Motor neuron (in vitro differentiated cells): ENCODE measurements at places on chromosomes 12 and 14.

DNA sequence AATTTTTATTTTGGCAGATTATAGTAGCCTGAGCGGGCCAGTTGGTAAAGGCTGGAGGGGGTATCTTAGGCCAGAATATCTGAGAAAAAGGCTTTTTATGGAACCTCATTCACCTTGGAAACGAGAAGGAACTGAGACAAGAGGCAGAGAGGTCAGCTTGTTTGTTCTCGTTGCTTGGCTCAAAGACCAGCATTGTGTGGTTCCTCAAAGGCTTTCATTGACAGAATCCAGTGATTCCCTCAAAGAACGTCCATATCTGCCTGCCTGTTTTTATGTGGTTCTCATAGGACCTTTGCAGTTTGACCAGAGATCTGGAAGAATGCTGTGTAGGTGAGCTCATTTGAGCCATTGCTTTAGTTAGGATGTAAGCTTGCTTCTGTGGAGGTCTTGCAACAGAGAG, 117.3 kb downstream of the CFAP54 start:
- ATAC-seq: no peak

DNA sequence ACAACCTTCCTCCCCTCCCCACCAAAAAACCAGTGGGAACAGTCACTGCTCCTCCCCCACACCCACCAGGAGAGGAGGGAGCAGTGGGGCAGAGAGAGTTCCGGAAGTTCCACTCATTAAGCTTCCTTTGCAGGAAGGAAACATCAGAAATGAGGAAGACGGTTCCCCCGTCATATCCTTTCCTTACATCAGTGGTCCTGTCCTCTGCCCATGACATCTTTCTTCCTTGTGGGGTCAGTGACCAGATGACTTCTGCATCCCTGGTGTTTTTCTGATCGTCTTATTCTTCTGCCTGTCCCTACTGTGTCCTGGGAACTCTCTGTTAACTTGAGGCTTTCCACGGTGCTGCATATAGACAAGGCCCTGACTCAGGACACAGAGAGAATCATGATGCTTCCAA, 40.8 kb upstream of the SPTLC2 start:
- ATAC-seq: no peak

GRCh38 chr12:2460051-2460670, 334.6 kb upstream of the FKBP4 start:
- no peak for ATAC-seq

DNA sequence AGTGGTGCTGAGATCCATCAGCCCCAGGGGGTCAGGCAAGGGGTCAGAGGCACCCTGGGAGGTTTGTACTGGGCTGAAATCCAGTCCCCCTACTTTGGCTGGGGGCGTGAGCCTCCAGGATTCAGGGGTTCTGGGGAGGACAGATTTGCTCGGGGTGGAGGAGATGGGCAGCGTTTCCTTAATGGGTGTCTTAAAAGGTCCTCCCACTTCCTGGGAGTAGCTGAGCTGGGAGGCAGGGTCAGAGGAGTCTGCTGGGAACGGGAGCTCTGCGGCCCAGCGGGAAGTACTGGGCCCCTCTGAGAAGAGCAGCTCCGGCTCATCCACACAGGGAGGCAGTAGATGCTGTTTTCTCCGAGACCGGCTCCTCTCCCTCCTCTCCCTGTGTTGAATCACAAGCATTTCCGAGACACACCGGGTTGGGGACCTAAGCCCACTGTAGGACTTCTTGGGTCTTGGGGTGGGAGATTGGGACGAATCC, 2.1 kb upstream of the TEX52 start:
- ATAC-seq: no peak

- peak; percentile 85 for ATAC-seq
Measured at GRCh38 chr12:13864081-13864673, 117.2 kb downstream of the GRIN2B start.

GRCh38 chr12:115035535-115036107, 351.6 kb upstream of the TBX3 start:
- no peak for ATAC-seq

DNA sequence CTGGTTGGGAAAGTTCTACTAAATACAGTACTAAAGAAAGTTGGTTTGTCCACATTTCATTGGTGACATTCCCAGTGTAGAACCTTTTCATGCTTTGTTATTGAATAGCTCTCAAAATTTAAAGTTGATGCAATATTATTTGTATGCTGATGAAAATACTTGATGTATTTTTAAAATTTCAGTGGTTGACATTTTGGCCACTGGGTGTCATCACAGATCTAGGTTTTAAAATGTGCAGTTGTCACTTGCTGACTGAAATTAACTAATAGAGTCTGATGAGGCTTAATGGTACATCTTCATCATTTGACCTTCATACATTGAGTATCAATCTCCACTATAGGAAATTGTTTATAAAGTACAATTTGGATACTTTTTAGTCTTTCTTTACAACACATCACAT, 37.1 kb downstream of the CMAS start:
- ATAC-seq: peak; percentile 52
